ENCODE measurements at places on chromosomes 11 and 22.

DNA sequence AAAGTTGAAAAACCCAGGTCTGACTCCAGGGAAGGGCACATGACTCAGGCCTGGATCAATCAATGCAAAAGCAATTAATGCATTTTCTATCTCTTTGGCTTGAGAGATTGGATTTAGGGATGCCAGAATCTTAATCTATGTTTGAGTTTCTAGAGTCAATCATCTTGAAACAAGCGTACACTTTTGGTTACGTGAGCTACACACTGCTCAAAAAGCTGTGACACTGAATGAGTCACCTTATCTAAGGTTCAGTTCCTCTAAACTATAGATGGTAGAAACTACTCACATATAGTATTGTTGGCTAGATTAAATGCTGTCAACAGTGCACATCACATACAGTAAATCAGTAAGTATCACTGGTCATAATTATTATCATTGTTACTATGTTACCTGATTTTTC lies 24.2 kb downstream of the MRE11 start:
- DNase-seq, result peak; percentile 26

GRCh38 chr22:46077669-46078099 lies 72.6 kb upstream of the PPARA start:
- no peak for DNase-seq

GRCh38 chr11:1153105-1153950 lies 4.4 kb upstream of the MUC5AC start:
- no peak for DNase-seq

GRCh38 chr11:130388607-130389205 lies 39.7 kb downstream of the ADAMTS8 start:
- DNase-seq, result no peak

DNA sequence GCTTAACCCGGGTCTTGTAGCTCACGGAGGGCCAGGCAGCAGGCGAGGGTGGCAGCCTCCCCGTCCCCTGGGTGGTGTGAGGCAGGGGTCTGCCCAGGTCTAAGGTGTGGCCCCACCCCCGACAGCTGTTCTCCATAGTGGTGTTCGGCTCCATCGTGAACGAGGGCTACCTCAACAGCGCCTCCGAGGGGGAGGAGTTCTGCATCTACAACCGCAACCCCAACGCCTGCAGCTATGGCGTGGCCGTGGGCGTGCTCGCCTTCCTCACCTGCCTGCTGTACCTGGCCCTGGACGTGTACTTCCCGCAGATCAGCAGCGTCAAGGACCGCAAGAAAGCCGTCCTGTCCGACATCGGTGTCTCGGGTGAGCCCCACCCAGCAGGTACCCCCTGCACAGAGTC lies 24.4 kb downstream of the SYNGR1 start:
- no peak for DNase-seq

GRCh38 chr22:31272522-31273446 lies 19.5 kb downstream of the PIK3IP1 start:
- DNase-seq, result no peak

Measured in GM06990 (cell line).